ENCODE measurements at places on chromosomes 16 and 17.

- DNase-seq, result no peak
These were observed 137.9 kb downstream of the PITPNC1 start for GRCh38 chr17:67514998-67515397.

- DNase-seq, result no peak
These were observed 28.6 kb upstream of the HYDIN start for GRCh38 chr16:71259086-71259485.

GRCh38 chr17:13102477-13102876 lies 84.7 kb upstream of the ELAC2 start:
- no peak for DNase-seq

DNA sequence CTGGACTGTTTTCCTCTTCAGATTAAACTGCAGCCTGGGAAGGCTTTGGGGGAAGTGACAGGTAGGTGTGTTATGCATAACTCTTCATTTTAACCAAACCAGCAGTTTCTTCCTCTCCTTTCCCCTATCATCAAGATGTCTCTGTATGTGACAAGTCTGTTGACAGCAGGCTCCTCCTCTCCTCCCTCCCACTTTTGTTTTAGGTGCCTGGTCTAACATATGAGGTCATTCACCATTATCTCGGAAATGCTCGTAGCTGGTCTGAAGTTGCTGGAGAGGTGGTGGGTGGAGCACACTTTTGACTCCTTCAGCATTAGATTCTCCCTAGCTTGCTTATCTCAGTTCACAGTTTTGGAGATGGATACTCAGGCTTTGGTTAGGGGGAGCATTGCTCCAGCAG lies 571.0 kb upstream of the EEF2KMT start:
- DNase-seq, result no peak

- peak; percentile 17 for DNase-seq
These were observed 80.4 kb downstream of the PGS1 start for GRCh38 chr17:78458736-78459335.

DNA sequence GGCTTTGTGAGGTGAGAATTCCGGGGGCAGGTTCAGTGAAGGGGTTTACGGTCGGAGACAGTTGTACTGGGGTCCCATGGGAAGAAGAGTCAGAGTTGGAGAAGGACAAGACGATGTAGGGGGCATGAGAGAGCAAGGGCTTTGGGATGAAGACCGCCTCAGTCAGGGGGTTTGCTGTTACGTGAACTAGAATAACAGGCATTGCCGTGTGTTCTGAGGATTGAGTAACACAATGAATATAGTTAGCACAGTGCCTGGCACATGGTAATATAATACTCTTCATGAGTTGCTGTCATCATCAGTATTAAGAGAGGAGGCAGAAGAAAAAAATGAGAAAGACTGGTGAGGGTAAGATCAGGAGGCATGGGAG lies 577 bp downstream of the ZNF646 start:
- no peak for DNase-seq

DNA sequence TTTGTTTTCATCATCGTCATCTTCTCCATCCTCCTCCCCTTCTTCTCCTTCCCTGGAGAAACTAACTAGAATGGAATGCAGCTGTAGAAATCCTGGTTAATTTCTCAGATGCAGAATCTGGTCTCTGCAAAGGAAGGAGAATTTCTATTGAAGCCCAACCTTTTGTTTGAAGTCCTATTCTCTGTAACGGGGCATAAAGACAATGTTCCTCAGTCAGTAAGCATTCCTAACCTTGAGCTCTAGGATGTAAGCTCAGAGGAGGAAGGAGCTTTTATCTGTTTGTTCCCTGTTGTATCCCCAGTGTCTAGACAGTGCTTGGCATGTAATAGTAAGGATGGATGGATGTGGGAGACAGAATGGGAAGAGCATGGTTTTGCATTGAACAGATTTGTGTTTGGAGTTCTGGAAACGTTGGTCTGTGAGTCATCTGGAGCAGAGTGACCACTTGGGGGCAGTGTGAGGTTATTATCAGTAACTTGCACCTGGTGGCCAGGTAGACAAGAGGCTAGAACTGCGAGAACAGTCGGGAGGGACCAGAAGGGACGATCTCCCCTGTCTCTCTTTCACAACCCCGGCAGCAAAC lies 363.7 kb downstream of the SNX29 start:
- peak; percentile 68 for DNase-seq

DNA sequence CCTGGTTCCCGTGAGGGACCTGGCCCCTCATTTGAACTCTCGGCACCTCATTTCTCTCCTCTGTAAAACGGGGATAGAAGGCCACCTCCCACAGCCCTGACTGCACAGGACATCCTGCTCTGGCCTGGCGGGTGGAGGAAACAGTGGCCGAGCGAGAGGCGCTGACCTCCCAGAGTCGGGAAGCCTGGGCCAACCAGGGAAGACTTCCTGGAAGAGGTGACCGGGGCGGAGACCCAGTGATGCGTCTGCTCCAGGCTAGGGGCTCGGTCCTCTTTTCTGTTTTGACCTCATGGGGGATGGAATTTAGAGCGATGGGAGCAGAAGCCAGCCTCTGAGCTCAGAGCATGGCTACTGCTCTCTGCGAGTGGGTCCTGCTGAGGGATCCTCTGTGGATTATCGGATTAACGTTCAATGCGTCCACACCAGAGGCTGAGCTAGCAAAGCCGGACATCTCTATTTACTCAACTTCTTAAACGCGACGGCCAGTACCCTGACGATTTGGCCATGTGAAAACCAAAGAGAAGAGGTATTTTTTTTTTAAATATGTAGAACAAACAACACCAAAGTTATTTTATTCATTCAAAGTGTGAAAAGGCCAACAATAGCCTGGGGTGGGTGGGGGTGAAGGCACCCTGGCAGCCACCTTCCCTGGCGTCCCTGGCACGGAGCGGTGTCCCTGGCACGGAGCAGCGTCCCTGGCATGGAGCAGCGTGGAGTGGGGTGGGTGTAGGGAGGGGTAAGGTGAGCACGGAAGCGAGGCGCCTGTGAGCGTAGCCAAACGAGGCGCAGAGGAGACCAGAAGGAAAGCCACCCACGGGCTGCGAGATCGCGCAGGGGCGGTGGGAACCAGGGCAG lies 9.2 kb upstream of the MSLN start:
- DNase-seq, result no peak

GRCh38 chr16:60199150-60199549 lies 1465.0 kb upstream of the GOT2 start:
- DNase-seq, result no peak

GRCh38 chr16:54568906-54569807 lies 282.6 kb upstream of the IRX3 start:
- no peak for DNase-seq

DNA sequence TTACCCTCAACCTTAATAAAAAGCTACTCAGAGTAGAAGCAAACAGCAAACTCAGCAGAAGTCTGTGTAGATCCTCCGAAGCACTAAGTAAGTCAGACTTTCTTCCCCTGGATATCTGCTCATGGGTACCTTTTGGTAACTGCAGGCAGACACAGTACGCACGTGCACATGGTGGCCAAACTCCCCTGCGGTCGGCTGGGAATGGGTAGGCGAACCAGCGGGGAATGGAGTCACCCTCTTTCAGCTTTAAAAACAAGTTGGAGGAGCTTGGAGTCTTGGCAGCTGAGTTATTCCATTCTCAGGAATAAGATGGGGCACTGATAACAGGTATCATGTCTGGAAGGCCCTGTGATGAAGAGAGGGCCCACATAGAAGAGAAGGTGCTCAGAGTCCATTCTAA lies 16.3 kb downstream of the CYB561 start:
- DNase-seq, result no peak

- DNase-seq, result no peak
These were observed 48.4 kb downstream of the CLEC16A start for GRCh38 chr16:10992797-10993196.

DNA sequence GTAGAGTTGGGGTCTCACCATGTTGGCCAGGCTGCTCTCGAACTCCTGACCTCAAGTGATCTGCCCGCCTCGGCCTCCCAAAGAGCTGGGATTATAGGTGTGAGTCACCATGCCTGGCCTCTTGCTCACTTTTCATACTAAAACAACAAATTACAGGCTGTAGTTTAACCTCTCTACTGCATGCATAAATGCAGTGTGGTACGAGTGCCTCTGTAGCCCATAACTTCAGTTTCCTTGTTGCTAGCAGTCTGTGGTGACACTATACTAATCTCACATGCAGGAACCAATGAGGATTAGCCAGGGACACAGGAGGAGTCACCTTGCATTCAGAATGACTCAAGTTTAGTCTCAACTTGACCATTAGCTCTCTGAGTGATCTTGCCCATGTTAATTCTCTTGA lies 20.1 kb downstream of the HMOX2 start:
- no peak for DNase-seq

GRCh38 chr16:8921347-8921984 lies 39.3 kb downstream of the LITAFD start:
- DNase-seq, result no peak

- no peak for DNase-seq
These were observed 20.1 kb downstream of the SNX29 start for GRCh38 chr16:11996433-11997330.

GRCh38 chr16:58448890-58449289 lies 51.1 kb upstream of the NDRG4 start:
- no peak for DNase-seq

GRCh38 chr17:885971-886571 lies 93.5 kb downstream of the NXN start:
- no peak for DNase-seq

- DNase-seq, result peak; percentile 55
These were observed at the start of gene KLHL36 for GRCh38 chr16:84647828-84648594. Gene KLHL36, plus strand, starts transcription at chr16:84648511. Its CDS starts 2,357 bp downstream, at chr16:84650868.

- no peak for DNase-seq
These were observed 11.7 kb downstream of the COX11 start for GRCh38 chr17:54956791-54957190.

- no peak for DNase-seq
These were observed 17.6 kb upstream of the CYB5B start for GRCh38 chr16:69406780-69407331.

- no peak for DNase-seq
These were observed 2.0 kb upstream of the CD300H start for GRCh38 chr17:74569020-74570003.

GRCh38 chr17:33967608-33968349 lies 287.3 kb upstream of the CCL2 start:
- DNase-seq, result no peak

GRCh38 chr16:4847774-4848587 lies 700 bp downstream of the UBN1 start:
- DNase-seq, result peak; percentile 18

- DNase-seq, result no peak
These were observed 1.8 kb downstream of the ZNRF1 start for GRCh38 chr16:75000481-75001081.

DNA sequence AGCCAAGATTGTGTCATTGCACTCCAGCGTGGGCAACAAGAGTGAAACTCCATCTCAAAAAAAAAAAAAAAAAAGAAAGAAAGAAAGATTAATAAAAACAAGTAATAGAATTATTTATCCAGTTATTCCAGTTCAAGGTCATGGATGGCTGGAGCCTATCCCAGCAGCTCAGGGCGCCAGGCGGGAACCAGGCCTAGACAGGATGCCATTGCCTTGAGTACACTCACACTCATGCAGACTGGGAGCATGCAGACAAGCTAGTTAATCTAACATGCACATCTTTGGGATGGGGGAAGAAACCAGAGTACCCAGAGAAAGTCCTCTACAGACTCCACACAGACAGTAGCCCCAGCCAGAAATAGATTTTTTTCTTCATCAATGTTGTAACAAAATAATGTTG lies 17.9 kb downstream of the PDP2 start:
- no peak for DNase-seq

- no peak for DNase-seq
These were observed 15.1 kb upstream of the CIBAR2 start for GRCh38 chr16:85127379-85127723.

DNA sequence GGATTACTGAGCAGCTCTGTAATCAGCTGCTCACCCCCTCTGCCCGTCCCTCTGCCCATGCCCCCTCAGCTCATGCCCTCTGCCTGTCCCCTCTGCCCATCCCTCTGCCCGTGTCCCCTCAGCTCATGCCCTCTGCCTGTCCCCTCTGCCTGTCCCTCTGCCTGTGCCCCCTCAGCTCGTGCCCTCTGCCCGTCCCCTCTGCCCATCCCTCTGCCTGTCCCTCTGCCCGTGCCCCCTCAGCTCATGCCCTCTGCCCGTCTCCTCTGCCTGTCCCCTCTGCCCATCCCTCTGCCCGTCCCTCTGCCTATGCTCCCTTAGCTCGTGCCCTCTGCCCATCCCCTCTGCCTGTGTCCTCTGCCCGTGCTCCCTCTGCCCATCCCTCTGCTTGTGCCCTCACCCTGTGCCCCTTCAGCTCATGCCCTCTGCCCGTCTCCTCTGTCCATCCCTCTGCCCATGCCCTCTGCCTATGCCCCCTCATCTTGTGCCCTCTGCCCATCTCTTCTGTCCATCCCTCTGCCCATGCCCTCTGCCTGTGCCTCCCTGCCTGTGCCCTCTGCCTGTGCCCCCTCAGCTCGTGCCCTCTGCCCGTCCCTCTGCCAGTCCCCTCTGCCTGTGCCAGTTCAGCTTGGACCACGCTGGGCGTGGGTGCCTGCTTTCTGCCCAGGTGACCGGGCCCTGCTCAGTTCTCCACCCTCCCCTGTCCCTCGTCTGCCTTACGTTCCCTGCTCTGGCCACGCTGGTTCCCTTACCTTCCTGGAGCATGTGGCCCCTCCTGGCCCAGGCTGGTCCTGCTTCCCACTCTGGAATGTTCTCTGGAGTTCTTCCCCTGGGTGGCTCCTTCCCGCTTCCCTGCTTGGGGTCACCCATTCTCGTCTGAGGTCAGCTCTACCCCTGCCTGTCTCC lies 97.6 kb downstream of the NPIPB11 start:
- no peak for DNase-seq

GRCh38 chr16:4384509-4384942 lies 12.9 kb downstream of the VASN start:
- DNase-seq, result no peak

DNA sequence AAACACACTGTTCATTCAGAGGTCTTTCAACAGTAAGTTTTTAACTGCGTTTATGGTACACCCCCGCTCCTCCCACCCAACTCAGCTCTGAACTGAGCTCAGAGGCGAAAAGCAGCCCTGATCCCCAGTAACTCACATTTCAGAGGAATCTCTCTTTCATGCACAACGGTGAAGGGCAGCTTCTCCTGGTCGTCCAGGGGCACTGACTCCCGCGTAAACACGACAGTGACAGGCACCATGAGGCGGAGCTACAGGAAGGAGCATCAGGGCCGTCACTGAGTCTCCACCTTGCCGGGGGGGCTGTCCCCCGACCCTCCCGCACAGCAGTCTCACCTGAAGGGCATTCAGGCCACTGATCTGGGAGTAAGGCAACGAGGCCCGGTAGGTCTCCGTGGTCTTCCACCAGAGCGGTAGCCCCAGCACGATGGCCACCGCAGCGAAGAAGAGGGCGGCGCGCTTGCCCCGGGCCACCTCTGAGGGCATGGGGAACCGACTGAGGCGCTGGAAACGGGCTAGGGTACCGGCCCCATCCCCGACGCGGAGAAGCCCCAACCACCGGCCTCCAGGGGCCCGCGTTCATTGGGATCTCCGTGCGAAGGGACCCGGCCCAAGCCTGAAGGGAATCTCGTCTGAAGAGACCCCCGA lies 486 bp downstream of the PIGS start:
- peak; percentile 40 for DNase-seq

- DNase-seq, result no peak
These were observed 13.0 kb upstream of the DPEP1 start for GRCh38 chr16:89600427-89600826.

DNA sequence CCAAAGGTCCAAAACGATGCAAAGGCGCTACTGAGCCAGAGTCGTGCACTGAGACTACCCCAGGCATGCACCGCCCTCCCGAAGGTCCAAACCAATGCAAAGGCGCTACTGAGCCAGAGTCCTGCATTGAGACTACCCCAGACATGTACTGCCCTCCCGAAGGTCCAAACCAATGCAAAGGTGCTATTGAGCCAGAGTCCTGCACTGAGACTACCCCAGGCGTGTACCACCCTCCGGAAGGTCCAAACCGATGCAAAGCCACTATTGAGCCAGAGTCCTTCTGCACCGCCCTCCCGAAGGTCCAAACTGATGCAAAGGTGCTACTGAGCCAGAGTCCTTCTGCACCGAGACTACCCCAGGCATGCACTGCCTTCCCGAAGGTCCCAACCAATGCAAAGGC lies 27.1 kb downstream of the SLC43A2 start:
- DNase-seq, result no peak

Measured in NCI-H345 (cell line).